ENCODE measurements at places on chromosomes 2 and 18. TPM values are rescaled to one million over a fixed set of nuclear protein-coding genes. Genes with fewer than 3 reads are reported as not detected.

The POTEC gene
- not detected for total RNA-seq

The RIT2 gene
- total RNA-seq: 1.3 TPM

The CD8A gene
- total RNA-seq: not detected

The SLC4A3 gene
- 11.1 TPM for total RNA-seq

The RAB6D gene
- not detected for total RNA-seq

The FEV gene
- not detected for total RNA-seq

The NCKAP5 gene
- total RNA-seq: 0.26 TPM

The ABCB11 gene
- not detected for total RNA-seq

The IL36A gene
- not detected for total RNA-seq

The ZNF2 gene
- 2.2 TPM for total RNA-seq

The SLC16A14 gene
- 0.61 TPM for total RNA-seq

The NAT8 gene
- not detected for total RNA-seq

The SAG gene
- not detected for total RNA-seq

Measured in H9 (cell line).